ENCODE measurements at places on chromosomes 13 and 19. TPM values are rescaled to one million over a fixed set of nuclear protein-coding genes. Genes with fewer than 3 reads are reported as not detected.

RASGRP4 gene
- 0.22 TPM for total RNA-seq

DDX39A gene
- 300 TPM for total RNA-seq

KLK4 gene
- total RNA-seq, result not detected

CHST8 gene
- not detected for total RNA-seq

ADM5 gene
- 9.5 TPM for total RNA-seq

KLF2 gene
- 0.23 TPM for total RNA-seq

ZNF497 gene
- 1.7 TPM for total RNA-seq

SLC25A41 gene
- 0.52 TPM for total RNA-seq

PSG1 gene
- total RNA-seq, result not detected

DNAAF3 gene
- not detected for total RNA-seq

RGCC gene
- 111 TPM for total RNA-seq

SOHLH2 gene
- not detected for total RNA-seq

ZNF726 gene
- 16.8 TPM for total RNA-seq

OR10H1 gene
- total RNA-seq, result not detected

OLFM4 gene
- not detected for total RNA-seq

All from activated naive CD8-positive, alpha-beta T cell treated with anti-CD3 and anti-CD28 coated beads for 36 hours (primary cell).